Umbilical cord (tissue), 2 donors: ENCODE measurements at places on chromosomes 13 and 19.
A peak's percentile ranks its signal among the peaks of the same experiment; 100 is the strongest.

DNA sequence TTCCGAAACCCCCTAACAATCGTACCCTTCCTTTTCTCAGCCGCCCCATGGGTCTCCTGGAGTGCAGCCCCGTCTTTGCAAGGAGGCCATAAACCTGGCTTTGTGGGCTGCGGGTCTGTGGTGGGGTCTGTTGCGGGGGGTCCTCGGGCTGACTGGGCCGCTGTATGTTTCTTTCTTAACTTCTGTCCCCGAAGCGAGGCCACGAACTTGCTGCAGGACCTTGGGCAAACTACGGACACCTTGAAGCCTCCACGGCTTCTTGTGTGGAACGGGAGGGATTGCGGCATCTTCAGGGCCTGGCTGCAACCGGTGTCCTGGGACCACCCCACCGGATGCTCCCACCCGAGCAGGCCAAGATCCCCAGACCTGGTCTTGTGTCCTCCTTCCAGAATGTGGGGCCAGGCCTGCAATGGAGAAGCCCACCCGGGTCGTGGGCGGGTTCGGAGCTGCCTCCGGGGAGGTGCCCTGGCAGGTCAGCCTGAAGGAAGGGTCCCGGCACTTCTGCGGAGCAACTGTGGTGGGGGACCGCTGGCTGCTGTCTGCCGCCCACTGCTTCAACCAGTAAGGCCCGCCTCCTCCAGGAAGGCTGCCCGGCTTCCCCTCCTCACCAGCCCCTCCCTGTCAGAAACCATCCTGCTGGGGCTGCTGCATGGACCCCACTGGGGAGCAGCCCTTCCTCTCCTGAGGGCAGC lies 12.0 kb downstream of the TIMM13 start:
- DNase-seq: no peak

DNA sequence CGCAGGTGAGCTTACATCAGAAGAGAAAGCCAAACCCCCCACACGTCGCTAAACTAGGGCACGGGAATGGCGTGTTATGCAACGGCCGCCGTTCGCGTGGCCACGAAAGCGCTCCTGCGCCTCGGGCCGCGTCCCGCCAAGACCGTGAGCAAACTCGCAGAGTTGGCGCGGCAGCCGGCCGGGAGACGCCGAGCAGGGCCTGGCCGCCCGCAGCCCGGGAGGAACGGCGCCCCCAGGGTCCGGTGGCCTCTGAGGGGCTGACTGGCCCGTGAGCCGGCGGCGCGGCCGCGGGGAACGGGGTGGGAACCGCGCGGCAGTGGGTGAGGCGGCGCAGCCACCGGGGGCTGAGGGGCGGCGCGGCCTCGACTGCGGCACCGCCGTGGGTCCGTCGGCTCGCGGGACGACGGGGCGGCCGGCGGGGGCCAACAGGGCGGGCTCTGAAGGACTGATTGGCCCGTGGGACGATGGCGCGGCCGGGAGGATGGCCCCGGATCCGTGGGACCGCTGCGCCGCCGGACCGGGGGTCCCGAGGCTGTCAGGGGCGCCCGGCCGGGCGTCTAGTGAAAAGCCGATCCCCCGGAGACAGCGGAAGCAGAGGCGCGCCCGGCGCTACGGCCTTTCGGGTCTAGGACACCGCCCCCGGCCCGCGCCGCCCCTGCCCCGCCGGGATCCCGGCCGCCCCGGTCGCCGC lies 903 bp downstream of the LATS2 start:
- peak; percentile 39 for DNase-seq

DNA sequence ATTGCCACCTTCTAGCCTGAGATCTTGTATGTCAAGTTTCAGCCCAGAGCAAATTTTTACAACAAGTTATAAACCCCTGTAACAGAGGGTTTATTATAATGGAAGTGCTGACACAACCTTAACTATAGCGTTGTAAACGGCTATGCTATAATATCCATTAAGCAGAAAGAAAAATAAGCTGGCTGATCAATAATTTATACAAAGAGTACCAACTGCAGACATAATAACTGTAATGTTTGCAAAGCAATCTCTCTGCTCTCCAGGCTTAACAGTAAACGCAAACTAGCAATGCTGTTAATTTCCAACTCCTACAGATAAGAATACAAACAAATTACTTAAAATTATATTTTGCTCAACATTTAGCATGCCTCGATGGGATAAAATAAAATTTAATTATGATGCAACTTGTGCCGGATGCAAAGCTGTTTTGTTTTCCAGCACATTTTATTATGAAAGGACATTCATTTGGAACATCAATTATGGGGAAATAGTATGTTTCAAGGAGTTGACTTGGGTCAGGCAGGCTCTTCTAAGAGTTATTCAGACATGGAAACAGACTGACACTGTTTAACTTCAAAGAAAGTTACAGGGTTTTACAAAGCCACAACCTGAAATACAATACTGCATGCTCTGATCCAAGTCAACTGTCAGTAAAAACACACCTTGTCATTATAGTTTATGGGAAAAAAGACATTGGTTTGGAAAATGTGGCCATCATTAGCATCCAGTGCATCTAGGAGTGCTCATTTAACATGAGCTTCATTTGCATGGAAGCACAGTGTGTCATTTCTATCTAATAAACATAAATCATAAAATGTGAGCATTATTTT lies 6.6 kb upstream of the DACH1 start:
- no peak for DNase-seq

DNA sequence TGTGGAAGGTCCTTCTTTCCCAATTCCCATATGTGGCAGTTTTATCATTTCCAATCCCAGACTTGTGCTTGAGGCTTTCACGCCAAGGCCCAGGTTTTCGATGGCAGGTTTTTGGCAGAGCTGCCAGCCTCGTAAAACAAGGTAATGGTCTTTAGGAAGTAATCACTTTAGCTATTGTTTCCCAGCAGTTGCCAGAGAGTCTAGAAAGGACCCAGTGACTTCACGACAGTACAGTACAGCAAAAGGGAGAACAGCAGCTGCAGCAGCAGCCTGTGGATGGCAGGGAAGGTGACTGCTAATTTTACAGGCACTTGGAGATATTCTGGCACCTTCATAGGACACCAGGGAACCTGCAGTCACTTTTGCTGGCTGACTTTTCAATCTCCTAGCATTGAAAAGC lies 291.6 kb upstream of the MAB21L1 start:
- DNase-seq: no peak

DNA sequence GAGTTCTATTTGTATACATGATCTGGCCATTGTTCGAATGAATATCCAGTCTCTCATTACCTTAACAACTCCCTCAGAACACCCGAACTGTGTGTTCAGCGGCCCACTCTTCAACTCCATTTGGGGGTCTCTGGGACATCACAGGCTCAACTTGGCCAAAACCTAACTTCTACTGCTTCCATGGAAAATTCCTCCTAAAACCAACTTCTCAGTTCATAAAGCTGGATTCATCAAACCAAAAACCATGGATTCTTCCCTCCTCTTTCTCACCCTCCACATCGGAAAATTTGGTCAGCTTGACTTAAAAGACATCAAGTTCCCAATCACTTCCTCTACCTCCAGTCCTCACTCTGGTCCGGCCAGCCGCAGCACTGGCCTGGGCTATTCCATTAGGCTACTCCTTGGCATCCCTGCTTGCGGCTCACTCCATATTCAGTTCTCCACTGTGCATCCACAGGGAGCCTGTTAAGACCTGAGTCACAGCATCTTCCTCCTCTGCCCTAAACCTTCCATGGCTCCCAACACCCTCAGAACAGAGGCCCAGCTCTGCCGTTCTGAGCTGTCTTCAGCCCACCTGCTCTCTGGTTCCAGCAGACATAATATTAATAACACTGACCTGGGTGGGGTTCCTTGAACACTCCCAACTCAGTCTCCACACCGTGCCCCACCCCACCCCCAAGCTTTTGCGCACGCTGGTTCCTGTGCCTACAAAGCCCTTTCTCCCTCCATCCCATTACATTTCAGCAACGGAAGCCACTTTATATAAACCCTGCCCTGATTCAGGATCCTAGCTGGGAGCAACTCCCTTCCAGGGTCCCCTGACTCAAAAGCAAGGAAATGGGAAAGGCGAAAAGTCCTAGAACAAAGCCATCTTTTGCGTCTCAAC lies 1.1 kb downstream of the ZNF792 start:
- DNase-seq: no peak

- DNase-seq: no peak
Observed at GRCh38 chr13:62482351-62482750, 1066.7 kb upstream of the PCDH20 start.
